ENCODE measurements at places on chromosomes 1 and 21. TPM values are rescaled to one million over a fixed set of nuclear protein-coding genes. Genes with fewer than 3 reads are reported as not detected.

Gene NTMT2
- total RNA-seq, result not detected

Gene NFASC
- total RNA-seq, result 329 TPM

Gene PRAMEF6
- not detected for total RNA-seq

Gene PFKFB2
- 29.1 TPM for total RNA-seq

Gene CYP4A22
- 0.33 TPM for total RNA-seq

Gene MOB3C
- total RNA-seq, result 9.0 TPM

Gene OXCT2
- total RNA-seq, result 4.9 TPM

Gene GJA8
- not detected for total RNA-seq

Data from dorsolateral prefrontal cortex (tissue), 122 donors.